ENCODE measurements at places on chromosomes 7 and 10.
A peak's percentile ranks its signal among the peaks of the same experiment; 100 is the strongest.

DNA sequence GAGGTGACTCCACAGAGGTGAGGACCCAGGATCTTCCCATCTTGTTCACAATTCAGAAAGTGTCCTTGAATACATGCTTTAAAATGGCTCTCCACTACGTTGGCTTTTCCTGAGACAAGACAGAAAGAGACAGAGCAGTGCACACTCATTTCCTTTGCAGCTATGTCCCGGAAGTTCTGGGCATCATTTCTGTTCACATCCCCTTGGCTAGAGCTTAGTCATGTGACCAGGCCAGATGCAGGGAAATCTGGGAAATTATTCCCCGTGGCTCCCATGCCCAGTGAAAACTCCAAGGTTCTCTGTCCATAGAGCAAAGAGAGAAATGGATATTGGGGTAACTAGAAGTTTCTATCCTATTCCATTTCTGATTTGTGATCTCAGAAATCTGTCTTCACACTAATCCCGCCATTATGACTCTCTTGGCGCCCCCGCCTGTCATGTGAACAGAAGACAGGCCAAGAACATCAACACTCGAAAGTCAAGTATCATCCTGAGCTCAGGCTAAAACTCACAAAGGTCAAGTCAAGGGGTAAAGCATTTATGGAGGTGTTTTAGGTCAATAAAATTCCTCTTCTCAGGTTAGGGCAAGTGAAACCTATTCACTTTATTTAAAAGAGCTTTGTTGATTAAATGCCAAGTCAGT is 251.4 kb upstream of the HABP2 start:
- DNase-seq = no peak

- no peak for DNase-seq
These were observed 42.9 kb upstream of the FGL2 start for GRCh38 chr7:77242554-77242953.

DNA sequence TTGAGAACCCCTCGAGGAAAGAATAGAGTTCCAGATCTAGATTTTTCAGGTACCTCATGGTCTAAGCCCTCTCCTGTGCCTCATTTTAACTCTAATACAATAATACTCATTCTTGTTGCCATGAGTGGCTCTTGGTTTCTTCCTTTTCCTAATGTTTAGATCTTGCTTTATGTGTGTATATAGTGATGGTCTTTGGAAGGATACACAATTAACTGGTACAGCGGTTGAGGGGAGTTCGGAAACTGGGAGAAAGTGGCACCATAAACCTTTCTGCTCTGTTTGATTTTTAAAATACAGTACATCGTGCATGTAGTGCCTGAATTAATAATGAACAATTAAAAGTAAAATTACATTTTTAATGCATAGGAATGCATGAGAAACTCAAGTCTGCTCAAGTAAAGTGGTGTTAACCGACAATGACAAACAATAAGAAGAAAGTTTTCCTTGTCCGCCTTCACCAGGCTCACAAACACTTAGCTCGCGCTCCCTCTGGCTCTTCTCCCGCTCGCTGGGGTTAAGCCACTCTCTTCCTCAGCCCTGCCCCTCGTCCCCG is 386 bp upstream of the EIF4EBP2 start:
- no peak for DNase-seq

GRCh38 chr10:56844978-56845529 is 484.0 kb upstream of the ZWINT start:
- DNase-seq = no peak

DNA sequence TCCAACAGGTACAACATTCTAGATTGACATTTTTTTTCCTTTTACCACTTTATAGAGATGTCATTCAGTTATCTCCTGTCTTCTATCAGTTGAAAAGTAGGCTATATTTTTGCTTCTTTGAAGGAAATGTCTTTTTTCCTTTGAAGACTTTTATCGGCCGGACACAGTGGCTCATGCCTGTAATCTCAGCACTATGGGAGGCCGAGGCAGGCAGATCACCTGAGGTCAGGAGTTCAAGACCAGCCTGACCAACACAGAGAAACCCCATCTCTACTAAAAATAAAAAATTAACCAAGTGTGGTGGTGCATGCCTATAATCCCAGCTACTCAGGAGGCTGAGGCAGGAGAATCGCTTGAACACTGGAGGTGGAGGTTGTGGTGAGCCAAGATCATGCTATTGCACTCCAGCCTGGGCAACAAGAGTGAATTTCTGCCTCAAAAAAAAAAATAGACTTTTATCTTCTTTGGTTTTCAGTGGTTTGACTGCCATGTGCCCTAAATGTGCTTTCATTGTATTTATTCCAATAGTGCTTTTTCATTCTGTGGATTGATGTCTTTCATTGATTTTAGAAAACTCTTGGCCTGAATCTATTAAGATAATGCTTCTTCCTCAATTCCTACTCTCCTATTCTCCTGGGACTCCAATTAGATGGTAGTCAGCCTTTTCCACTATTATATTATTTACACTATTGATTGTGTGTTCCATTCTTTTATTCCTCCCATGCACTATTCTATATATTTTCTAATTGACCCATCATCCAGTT is 84.6 kb downstream of the IMMP2L start:
- no peak for DNase-seq

DNA sequence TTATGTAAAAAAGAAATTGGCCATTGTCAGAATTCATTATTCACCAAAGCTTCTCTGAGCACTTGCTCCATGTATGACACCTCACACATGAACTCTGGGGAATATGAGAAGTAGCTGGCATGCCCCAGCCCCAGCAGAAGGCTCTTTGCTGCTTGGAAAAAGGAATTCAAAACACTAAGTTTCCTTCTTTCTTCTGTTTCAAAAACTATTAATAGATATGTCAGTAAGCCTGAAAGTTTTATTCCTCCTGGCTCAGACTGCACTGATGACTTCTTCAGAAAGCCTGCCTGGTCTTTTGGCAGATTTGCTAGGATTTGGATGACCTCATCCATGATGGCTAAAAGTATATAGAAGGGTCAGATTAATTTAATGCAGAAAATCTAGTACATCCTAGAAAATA is 511.0 kb downstream of the GFRA1 start:
- DNase-seq = no peak

DNA sequence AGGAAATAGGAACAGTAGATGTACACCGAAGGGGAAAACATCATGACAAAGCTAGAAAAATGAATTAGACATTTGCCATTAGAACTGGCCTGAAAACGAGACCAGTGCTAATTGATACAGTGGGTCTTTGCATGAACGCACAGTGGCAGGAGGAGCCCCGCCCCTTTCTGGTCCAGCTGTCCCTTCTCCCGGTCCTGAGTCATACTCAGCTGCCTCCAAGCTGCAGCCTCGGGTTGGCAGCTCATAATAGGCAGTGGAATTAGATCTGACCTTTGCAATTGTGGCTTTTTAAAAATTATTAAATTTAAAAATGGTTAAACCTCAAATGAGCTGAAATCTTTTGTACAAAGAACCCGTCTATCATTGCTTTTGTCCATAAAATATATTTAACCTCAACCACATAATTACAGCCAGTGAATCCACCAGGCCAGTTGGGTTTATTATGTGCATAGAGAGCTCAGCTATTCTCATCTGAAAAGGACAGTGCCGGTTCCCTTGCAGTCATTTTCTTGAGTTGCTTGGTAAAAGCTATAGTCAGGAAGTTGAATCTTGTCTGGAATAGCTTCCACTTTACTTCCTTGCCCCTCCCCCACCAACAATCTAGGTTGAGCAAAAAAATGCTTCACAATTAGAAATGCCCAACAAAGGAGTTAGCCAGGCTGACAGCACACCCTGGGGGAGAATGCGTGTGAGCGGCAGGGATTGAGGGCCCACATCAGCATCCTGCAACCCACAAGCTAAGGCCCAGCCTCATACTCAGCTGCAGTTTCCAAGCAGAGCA is 147.1 kb downstream of the BUB3 start:
- DNase-seq = peak; percentile 93

DNA sequence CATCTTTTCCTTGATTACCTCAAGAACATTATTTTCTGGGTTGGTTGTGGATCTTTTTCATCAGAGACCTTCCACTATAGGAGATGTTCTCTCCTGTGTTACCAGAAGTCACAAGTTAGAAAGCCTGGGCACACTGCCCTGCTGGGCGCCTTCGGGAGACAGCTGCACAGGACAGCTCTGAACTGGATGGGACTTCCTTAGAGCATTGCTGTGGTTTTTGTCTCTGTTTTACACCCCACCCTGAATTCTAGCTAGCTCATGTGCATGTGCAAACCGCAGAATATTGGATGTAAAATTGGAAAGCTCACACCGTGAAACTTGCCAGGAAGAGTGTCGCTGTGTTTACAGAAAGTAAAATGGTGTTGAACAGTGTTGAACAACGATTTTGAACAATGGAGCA is 54.4 kb upstream of the SEC61G start:
- DNase-seq = peak; percentile 19

DNA sequence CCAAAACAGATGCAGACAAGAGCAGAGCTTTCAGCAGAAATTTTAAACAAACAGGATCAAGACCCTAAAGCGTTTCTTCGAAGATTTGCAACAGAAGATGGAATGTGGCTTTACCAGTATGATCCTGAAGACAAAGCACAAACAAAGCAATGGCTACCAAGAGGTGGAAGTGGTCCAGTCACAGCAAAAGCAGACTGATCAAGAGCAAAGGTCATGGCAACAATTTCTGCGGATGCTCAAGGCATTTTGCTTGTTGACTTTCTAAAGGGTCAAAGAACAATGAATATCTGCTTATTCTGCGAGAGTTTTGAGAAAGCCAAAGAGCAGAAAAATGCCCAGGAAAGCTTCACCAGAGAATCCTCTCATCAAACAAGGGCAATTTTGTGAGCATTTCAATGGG is 130.4 kb downstream of the MBL2 start:
- no peak for DNase-seq

GRCh38 chr7:25928549-25929330 is 223.3 kb upstream of the NFE2L3 start:
- DNase-seq = no peak

DNA sequence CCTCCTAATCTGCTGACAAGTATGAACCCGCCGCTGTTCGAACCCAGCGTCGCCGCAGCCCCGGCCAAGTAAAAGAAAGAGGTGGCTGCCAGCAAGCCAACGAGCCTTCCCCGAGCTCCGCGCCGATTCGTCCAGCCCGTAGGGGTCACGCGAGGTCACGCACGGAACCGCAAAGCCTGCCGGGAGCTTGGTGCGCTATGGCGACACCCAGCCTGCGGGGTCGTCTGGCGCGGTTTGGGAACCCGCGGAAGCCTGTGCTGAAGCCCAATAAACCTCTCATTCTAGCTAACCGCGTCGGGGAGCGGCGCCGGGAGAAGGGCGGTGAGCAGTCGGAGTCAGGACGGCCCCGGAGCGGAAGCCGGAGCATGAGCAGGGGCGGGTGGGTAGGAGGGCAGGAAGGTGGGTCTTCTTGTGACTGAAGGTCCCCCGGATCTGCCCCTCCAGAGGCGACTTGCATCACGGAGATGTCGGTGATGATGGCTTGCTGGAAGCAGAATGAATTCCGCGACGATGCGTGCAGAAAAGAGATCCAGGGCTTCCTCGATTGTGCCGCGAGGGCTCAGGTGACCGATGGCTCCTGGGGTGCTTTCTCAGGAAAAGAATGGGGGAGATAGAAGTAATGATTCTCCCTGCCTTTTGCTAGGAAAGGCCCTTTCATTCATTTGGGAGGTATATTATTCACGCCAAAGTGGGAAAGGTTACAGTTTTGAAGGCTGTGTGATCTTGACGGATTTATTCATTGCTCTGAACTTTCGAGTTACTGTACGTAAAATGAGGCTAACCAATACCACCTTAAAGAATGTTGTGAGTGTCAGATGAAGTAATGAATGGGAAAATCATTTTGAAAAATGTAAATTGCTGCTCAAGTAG is at the start of gene CHCHD1:
Gene CHCHD1, plus strand, starts transcription at position 170 of the 870 bp plus-strand sequence. Its CDS starts 28 bp downstream, at position 198.
- DNase-seq = peak; percentile 84

- DNase-seq = no peak
These were observed 252.3 kb downstream of the ARL4A start for GRCh38 chr7:12939694-12940093.

DNA sequence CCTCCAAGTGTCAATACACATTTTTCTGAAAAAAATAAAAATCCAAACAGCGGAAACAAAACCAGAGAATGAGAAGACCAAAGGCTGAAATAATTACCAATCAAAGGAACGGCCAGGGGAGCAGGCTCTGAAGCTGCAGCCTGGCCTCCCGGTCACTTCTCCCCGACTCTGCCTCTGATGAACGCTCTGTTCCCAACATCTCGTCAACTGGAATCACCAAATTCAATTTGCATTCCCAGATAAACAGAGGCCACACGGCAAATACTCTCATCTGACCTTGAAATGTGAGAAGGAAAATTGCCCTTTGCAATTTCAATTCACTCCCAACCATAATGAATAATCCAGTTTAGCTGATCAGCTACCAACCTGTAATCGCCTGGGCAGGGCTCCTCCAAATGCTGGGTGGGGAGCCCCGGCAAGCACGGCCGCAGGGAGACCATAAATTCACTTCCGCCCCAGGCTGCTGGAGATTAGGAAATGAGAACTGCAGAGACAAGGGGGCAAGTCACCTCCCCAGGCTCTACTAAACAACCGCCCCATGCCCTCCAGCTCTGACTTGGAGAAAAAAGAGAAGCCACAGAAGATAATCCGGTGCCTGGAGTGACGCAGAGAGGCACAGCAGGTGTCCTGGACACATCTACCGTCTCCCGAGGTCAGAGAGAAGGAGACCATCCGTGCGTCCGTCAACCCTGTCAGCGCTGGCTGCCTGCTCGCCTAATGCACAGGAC is 153.2 kb downstream of the MAD1L1 start:
- DNase-seq = no peak

- peak; percentile 51 for DNase-seq
These were observed 3.5 kb downstream of the ARID5B start for GRCh38 chr10:61904733-61905725.

- no peak for DNase-seq
These were observed 4.2 kb downstream of the EPHB4 start for GRCh38 chr7:100823140-100823525.

GRCh38 chr10:81843042-81843441 is 32.0 kb upstream of the NRG3 start:
- DNase-seq = no peak

DNA sequence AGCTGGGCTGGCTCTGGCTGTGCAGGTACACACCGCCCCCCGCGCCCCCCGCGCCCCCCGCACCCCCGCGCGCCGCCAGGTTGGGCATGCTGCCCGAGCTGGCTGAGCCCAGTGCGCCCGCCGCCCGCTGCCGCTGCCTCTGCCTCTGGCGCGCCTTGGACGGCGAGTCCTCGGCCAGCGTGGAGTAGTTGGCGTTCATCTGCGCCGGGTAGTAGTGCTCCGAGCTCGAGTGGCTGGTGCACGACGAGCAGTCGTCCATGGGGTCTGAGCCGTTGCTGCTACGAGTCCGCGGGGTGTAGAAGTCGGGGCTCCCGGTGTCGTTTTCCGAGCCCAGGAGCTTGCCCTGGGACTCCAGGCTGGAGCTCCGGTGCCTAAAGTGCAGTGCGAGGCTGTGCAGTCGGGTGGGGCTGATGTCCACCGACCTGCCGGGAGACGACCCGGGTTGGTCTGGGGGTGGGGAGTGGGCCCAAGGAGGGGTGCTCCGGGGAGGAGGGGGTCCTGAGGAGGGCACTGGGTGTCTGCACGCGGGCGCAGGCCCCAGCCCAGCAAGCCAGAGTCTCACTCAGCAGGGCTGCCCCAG is 70.4 kb downstream of the PRPF18 start:
- no peak for DNase-seq

GRCh38 chr7:91082038-91082437 is 182.2 kb upstream of the FZD1 start:
- DNase-seq = no peak

GRCh38 chr7:86867163-86867762 is 192.2 kb downstream of the ELAPOR2 start:
- peak; percentile 61 for DNase-seq

- DNase-seq = no peak
These were observed 417.5 kb downstream of the KCNMA1 start for GRCh38 chr10:77220150-77220549.

All from globus pallidus (tissue), 1 donor.